ENCODE measurements at places on chromosomes 7 and 10.
A peak's percentile ranks its signal among the peaks of the same experiment; 100 is the strongest.

- no peak for DNase-seq
Measured at GRCh38 chr10:72689660-72690059, 2.3 kb upstream of the MCU start.

DNA sequence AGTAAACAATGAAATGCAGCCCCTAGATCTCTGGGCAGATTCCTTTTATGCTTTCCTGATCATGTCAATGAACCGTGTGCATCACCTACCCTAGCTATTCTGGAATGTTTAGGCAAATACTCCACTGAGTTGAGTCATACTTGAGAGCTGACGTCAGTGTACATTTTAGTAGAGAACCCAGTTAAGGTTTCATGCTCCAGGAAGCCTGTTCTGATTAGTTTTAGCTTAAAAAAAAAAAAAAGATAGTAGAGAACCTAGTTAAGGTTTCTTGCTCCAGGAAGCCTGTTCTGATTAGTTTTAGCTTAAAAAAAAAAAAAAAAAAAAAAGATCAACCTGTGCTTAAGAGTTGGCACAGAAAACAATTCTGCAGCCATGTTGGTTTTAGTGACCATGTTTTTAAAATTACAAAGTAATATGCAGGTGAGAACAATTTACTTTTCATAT lies 3.7 kb upstream of the MCU start:
- DNase-seq: no peak

- no peak for DNase-seq
Measured at GRCh38 chr10:5482016-5482415, 17.4 kb downstream of the CALML5 start.

DNA sequence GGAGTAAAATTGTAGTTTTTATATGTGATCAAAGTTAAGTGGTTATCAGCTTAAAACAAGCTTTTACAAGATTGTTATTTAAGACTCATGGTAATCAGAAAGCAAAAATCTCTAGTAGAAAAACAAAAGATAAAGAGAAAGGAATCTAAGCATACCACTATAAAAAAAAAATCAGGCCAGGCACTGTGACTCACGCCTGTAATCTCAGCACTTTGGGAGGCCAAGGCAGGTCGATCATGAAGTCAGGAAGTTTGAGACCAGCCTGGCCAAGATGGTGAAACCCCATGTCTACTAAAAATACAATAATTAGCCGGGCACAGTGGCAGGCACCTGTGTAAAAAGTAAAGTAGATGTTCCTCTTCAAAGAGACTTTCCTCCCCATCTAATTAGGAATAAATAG lies 265.9 kb upstream of the NRP1 start:
- no peak for DNase-seq

GRCh38 chr7:138303230-138304070 lies 156.6 kb upstream of the TRIM24 start:
- no peak for DNase-seq

DNA sequence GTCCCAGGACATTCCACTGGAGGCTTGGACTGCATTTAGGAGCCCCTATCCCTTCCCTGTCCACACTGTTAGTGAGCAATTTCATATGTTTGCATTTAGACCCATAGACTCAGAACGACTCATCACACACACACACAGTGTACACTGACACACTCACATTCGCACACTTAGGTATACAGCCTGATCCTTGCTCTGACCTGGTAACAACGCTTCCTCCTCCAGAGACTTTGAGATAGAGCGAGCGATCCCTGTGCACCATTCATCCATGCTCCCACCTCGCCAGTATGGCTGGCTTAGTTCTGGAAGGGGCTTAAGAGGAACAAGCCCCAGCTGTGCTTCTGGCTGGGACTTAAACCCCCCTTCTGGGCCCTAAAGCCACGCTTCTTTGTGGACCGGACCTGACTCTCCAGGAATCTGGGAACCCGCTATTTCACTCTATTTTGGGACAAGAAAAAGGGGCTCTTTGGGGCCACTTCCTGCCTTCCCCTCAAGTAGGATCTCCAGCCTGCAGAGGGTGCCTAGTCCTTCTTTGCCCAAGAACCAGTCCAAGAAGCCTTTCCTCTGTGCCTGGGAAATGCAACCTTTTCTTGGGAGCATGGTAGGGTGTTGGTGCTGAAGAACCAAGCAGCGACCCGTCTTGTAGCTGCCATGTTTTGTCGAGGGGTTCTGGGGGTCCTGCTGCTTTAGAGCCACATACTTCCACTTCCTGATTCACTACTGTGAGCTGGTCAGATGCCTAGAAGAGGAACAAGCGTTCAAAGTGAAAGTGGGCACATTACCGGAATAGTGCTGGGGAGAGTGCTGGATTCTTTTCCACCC lies 1.1 kb upstream of the HOXA13 start:
- DNase-seq: no peak

DNA sequence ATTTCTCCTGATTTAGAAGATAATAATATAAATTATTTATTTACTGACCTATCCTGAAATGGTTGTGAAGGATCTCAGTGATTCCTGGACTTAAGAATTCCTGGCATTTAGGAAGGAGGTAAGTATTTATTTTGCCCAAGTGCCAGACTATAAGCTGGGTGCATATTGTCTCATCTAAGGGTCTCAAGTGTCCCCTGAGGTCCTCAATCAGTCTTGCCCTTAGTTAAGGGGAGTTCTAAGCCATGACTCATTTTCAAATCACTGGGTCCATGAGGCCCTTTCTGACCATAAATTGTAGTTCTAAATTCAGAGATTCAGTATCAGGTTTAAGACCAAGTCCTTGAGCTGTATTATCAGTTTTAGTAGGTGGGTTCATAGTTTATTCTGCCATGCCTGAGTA lies 251.6 kb upstream of the MEOX2 start:
- DNase-seq: no peak

DNA sequence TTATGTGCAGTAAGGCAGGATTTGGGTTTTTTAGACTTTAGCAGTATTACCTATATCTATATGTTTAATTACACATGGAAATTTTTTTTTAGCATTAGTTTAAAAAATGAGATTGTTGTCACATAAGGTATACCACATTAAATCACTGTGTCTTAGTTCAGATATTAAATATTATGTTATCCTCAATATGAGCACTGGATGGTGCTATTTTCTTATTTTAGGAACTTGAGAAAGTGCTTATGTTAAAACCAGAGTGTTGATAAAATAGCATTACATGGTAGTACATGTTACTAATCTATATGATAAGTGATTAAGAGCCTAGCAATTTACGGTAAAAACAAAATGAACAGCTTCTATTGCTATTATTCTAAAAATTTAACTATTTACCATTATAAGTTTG lies 28.8 kb downstream of the MIOS start:
- no peak for DNase-seq

GRCh38 chr7:152089183-152089582 lies 63.7 kb downstream of the GALNT11 start:
- DNase-seq: no peak

- DNase-seq: no peak
Measured at GRCh38 chr10:119222966-119223386, 15.6 kb downstream of the GRK5 start.

DNA sequence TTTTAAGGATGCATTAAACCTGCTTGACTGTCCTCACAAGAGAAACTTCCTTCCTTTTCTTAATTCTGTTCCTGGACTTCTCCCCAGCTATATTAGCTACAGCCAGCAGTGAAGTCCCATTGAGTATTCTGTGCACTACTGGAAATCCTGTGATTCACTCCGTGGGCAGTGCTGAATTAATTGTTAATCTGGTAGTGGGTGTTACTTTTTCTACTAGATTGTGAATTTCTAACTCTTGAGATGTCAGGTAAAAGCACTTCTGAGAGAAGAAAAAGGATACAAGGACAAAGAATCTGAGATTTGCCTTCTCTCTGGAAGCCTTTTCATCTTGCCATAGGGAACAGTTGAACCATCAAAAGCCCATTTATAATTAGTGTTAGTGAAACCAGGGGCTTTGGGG lies 33.9 kb downstream of the CYCS start:
- DNase-seq: no peak

- peak; percentile 88 for DNase-seq
Measured at GRCh38 chr10:31031558-31032257, at the start of gene ZNF438. Gene ZNF438 (minus strand): TSS chr10:31031865. CDS start chr10:30877034, 154,831 bp downstream.

DNA sequence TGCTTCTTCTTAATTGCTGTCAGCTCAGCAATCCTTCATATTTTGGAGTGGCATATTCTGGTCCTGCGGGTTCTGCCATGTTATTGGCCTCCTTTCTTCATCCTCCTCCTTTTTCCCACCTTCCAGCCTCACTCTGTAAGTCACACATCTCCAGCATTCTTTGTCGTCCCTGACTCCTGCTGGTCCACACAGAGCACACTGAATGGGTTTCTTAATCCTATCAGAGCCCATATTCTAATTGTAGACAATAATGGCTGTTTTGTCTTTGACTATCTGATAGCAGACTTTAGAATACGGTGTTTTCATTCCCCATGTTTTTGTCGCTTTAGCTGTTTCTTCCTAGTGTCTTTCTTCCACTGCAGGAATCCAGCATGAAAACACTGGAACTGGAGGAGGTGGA lies 389.6 kb downstream of the REEP3 start:
- no peak for DNase-seq

- DNase-seq: no peak
Measured at GRCh38 chr7:24979470-24979862, 512 bp downstream of the OSBPL3 start.

DNA sequence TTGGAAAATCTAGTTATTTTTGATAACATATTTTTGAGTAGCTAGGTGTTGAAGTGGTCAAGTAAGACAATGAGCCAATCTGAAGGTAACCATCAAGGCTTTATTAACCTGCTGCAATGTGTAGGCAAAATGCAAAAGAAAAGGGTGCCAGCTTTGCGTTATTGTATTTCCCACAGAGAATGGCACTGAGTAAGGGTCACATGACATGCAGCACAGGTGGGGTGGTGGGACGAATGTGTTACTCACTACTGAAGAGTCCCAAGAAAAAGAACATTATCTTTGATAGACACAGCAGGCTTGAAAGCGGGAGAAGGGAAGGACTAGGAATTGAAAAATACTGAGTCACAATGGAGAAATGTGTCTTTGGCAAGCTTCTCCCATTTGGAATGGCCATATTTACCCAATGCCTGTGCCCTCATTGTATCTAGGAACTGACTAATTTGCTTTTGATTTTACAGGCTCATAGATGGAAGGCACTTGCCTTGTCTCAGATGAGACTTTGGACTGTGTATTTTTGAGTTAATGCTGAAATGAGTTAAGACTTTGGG lies 898.6 kb upstream of the POT1 start:
- DNase-seq: no peak

DNA sequence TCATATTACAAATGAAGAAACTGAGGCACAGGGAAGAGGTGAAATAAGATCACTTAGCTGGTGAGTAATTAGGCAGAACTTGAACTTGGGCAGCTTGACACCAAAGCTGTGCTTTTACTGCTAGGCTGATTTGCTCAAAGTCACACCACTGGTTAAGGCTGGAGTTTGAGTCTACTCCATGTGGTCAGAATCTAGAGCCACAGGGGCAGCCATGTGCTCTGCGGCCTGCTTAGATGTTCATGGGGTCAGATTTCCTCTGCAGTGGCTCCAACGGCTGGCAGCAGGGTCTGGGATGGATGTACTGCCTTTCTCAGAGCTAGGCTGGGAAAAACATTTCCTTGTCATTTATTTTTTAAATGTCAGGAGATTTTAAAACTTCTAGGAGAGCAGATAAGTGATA lies 417.5 kb downstream of the KCNMA1 start:
- DNase-seq: no peak

- peak; percentile 46 for DNase-seq
Measured at GRCh38 chr7:73978661-73979563, 49.1 kb upstream of the ELN start.

- DNase-seq: no peak
Measured at GRCh38 chr10:3787816-3788215, 2.8 kb upstream of the KLF6 start.

GRCh38 chr7:140028311-140028710 lies 34.4 kb downstream of the PARP12 start:
- DNase-seq: no peak

DNA sequence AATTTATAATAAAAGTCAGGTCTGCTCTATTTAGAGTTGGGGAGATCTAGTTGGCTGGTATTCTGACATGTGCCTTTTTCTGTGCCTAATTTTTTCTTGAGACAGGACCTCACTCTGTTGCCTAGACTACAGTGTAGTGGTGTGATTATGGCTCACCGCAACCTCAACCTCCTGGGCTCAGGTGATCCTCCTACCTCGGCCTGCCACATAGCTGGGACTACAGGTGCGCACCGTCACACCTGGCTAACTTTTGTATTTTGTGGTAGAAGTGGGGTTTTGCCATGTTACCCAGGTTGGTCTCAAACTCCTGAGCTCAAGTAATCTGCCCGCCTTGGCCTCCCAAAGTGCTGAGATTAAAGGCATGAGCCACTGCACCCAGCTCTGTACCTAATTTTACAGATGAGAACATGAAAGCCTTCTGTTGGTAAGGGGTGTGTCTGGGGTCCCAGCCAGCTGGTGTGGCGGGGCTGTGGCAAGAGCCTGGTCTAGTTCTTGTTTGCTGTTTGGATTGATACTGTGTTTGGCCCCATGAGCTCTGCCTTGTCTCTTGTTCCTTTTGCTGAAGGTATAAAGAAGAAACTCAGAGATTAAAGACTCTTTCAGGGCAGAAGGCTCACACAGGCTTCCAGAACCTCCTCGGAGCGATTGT lies 31.4 kb downstream of the POR start:
- DNase-seq: no peak

GRCh38 chr10:109919220-109919619 lies 4.1 kb downstream of the XPNPEP1 start:
- no peak for DNase-seq

DNA sequence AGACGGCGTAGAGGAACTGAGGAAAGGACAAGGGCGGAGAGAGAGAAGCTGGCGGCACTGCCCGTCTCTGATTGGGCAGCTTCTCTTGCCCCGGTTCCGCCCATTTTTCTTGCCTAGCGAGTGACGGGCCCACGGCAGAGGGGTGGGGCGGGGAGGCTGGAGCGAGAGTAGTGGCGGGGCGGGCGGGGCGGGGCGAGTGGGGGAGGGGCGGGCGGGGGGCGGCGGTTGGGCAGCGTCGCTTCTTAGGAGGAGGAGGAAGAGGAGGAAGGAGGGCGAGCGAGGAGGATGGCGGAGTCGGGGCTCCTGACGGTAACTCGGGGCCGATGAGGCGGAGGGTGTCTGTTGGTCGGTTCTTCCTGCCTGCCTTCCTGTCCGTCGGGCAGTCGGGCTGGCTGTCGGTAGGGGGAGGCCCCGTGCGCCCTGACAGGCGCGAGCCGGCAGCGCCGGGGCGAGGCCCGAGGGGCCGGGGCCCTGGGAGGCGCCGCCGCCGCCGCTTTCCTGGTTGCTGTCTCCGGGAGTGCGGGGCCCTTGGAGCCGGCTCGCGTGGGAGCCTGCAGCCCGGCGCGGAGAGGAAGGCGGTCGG lies at the start of gene SHOC2:
TSS of gene SHOC2 (plus strand) at position 256 of the 583 bp plus-strand sequence. CDS start 44,755 bp downstream, outside the sequence.
- DNase-seq: no peak

DNA sequence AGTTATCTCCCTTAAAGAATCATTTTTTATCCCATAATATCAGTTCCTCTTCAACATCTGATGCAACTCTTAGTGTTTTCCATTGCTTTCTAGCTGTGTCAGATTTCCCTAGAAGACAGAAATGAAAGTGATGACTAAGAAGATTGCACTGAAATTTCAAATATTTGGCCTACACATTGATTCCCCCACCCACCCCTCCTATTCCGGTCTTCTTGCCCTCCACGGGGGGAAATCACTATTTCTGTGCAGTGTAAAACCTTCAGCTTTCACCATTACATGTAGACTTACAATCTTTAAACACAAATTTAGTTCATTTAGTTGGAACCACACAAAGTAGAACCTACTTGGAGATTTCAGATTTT lies 63.7 kb upstream of the IL6 start:
- DNase-seq: no peak

All from NCI-H774 (cell line).